ENCODE measurements at places on chromosomes 5 and 9.

- DNase-seq = no peak
Observed at GRCh38 chr9:104869811-104870210, 58.1 kb downstream of the ABCA1 start.

- DNase-seq = no peak
Observed at GRCh38 chr5:78644741-78645300, 3.8 kb downstream of the LHFPL2 start.

DNA sequence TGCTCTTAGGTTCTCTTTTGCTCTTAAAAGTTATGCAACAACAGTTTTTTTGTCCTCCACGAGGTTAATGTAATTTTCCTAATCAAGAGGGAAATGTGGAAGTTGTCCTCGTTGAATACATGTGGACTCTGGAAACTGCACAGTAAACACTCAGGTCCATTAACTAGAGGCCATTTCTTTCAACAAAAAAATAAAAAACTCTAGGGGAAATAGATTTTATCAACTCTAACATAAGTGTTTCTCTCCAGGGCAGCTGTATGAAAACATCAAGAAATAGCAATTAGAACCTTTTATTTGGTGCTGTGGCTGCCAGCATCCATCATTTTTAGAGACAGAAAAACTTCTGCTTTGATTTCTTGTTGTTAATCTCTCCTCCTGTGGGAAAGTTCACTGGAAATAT is 288.6 kb downstream of the ICE1 start:
- no peak for DNase-seq

DNA sequence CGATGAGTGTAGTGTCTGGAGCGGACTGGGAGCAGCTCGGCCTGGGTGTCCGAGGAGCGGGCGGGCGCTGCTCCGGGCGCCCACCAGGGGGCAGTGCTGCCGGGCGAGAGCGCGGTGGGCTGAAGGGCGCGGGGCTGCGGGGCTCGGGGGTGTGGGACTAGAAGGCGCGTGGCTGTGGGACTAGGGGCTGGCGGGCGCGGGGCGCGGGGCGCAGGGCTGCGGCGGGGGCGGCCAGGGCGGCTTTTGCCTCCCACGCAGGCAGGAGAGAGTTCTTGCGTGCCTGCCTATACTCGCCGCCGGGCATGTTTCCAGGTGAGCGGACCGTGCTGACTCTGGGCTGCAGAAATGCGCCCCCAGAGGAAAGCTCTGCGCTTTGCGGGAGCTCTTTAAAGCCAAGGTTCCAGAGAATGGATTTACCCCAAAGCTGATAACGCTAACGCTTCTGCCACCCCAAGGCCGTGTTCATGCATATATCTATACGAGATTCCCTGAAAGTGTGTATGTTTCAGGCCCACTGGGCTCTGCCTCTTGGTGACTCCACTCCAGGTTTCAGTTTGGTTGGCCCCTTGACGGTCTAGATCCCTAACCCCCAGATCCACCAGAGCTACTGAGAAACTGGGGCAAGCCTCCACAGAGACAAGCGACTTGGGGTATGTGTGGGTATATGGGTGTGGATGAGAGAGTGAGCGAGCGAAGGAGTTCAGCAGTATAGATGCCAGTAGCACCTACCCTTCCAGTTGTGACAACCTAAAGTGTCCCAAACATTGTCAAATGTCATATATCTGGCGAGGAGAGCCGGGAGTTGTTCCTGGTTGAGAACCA is 56.2 kb downstream of the ACER2 start:
- DNase-seq = peak; percentile 74

DNA sequence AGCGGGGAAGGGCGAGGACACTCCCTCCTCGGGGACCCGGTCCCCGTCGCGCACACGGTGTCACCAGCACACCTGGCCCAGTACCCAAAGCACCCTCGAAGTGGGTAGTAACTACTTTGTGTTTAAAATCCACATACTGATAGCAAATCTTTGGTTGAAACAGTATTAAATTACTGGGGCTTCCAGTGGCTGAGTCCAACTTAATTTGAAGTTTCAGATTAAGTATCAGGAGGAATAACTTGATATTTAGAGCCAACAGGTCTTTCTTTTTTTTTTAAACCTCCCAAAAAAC is 615 bp downstream of the ATG10 start:
- no peak for DNase-seq

- DNase-seq = no peak
Observed at GRCh38 chr5:8349855-8350254, 480.9 kb downstream of the MTRR start.

GRCh38 chr5:68257210-68257609 is 41.7 kb downstream of the PIK3R1 start:
- DNase-seq = no peak

Measured in CD4-positive, alpha-beta T cell treated with Interleukin-21 for 1 hour (primary cell).